ENCODE measurements at places on chromosomes 6 and 20. TPM values are rescaled to one million over a fixed set of nuclear protein-coding genes. Genes with fewer than 3 reads are reported as not detected.

DNA sequence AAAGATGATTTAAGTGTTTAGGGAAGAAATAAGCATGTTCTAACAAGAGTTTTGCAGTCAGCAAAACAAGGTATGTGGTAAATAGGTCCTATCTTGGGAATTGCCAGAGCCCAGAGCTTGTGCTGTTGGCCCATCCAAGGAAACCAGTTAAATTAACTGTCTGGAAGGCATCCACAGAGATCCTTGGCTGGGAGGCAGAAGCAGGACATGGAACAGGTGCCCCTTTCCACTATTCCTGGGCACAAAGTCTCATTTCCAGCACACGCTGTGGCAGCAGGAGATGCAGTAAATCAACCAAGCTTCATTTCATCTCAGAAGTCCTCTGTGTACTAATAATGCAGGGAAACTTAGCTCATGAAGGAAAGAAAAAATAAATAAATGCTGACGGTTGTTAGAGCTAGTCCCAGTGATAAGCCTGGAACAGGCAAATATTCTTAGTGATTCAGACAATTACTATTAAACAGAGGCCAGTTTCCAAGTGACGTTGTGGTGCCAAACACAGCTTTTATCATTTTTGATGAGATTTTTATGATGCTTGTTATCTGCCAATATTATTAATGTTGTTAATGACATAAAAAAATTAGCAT, 39.8 kb upstream of the SNAP25 start:
- no peak for DNase-seq

MACROD2 gene
- 1.8 TPM for polyA plus RNA-seq

DNA sequence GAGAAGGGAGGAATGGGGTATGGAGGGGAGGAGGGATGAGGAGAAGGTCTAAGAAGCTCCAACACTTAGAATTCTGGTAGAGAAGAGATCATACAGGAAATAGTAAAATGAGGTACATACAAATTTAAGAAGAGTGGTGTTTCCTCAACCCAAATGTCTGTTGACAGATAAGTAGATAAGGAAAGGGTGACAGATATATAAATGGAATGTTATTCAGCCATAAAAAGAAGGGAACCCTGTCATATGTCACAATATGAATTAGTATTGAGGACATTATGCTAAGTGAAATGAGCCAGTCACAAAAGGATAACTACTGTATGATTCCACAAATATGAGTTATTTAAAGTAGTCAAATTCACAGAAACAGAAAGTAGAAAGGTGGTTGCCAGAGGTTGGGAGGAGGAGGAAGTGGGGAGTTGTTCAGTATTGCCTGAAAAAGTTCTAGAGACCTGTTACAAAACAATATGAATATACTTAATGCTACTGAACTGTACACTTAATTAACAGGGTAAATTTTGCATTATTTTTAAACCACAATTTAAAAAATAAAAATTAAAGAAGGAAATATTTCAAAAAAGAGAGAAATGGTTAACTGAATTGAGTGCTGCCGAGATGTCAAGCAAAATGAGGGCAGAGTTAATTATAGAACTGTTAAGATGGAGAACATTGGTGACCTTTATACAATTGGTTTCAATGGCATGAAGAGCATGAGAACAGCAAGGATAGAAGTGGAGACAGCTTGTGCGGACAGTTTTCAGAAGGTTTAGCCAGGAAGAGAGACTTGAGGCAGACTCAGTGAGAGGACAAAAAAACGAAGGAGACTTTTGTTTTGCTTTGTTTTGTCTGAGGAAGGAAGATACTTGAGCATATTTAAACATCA, 47.6 kb upstream of the ADGRF4 start:
- DNase-seq = no peak

DNA sequence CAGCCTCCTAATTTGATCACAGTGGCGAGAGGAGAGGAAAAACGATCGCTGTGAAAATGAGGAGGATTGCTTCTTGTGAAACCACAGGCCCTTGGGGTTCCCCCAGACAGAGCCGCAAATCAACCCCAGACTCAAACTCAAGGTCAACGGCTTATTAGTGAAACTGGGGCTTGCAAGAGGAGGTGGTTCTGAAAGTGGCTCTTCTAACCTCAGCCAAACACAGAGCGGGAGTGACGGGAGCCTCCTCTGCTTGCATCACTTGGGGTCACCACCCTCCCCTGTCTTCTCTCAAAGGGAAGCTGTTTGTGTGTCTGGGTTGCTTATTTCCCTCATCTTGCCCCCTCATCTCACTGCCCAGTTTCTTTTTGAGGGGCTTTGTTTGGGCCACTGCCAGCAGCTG, 28.7 kb downstream of the SAYSD1 start:
- no peak for DNase-seq

DSE gene
- 32.5 TPM for polyA plus RNA-seq

RIPOR3 gene
- polyA plus RNA-seq = 5.6 TPM

- peak; percentile 67 for DNase-seq
Observed at GRCh38 chr6:40586369-40587201, 579 bp downstream of the LRFN2 start.

- no peak for DNase-seq
Observed at GRCh38 chr6:85472744-85473143, 22.9 kb downstream of the NT5E start.

DNA sequence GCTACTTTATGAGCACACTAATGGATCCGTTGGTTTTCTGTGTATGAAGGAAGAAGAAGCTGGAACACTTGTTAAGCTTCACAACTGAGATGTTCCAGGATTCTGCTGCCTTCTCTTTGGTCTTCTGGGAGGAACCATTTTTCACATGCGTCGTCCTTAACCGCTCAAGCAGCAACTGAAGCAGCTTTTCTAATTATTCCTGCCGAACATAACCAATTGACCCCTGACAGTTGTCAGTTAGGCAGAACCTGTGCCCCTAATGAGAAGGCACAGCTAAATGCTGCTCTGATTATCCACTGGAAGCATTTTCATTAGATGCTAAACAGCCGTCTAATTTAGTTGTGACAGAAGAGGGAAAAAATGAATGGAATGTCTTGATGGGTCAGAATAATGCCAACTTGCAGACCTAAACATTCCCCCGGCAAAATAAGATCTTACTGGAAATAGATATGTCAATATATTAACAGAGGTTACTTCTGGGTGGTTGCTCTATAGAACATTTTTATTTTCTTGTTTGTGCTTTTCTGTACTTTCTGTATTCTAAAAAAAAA, 85.0 kb upstream of the SMLR1 start:
- no peak for DNase-seq

GRCh38 chr6:12545619-12546409, 170.8 kb upstream of the PHACTR1 start:
- no peak for DNase-seq

DNA sequence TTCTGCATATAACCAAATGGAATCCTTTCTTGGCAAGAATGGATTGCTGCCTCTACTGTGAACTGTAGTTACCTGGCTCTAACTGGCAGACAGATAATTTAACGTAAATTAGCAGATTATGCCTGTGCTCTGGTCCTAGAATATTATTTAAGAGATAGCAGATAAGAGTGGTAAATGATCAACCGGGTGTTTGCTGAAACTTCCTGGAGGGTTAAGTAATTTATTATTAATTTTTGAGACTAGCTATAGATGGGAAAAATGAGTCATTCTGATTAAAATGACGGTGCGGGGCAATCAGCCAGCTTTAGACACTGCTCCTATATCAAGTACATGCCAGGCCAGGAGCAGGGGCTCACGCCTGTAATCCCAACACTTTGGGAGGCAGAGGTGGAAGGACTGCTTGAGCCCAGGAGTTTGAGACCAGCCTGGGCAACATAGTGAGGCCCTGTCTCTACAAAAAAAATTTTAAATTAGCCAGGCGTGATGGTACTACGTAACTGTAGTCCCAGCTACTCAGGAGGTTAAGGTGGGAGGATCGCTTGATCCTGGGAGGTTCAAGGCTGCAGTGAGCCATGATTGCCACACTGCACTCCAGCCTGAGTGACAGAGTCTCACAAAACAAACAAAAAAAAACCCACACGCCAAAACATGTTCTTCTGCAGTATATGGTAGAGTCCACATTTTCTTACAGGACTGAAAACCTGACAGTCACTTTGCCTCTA, 22.6 kb downstream of the B4GALT5 start:
- no peak for DNase-seq

- no peak for DNase-seq
Observed at GRCh38 chr6:125077453-125077852, 76.1 kb upstream of the TPD52L1 start.

DNA sequence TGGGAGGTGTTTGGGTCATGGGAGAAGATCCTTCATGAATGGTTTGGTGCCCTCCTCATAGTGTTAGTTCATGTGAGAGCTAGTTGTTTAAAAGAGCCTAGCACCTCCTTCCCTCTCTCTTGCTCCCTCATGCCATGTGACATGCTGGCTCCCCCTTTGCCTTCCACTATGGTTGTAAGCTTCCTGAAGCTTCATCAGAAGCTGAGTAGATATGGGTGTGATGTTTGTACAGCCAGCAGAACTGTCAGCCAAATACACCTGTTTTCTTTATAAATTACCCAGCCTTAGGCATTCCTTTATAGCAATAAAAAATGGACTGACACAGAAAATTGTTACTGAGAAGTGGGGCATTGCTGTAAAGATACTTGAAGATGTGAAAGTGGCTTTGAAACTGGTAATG, 731.1 kb upstream of the FLRT3 start:
- no peak for DNase-seq

LRP11 gene
- 11.0 TPM for polyA plus RNA-seq

TEAD3 gene
- polyA plus RNA-seq = 20.1 TPM

DNA sequence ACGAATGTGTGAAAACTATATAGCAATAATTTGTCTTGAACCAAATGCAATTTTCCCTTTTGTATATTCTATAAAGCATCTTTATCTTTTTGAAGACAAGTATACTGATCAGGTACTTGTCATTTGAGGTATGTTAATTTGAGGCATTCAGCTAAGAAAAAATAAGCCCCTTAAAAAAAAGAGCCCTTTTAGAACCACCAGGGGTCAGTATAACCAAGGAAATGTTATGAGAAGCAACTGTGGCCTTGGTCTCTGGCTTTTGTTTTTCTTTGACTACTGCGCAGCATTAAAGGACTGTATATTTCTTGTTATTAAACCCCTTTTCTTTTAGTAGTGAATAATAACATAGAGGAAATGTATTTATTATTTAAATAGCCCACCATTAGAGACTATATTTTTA, 43.1 kb downstream of the CD109 start:
- no peak for DNase-seq

DNA sequence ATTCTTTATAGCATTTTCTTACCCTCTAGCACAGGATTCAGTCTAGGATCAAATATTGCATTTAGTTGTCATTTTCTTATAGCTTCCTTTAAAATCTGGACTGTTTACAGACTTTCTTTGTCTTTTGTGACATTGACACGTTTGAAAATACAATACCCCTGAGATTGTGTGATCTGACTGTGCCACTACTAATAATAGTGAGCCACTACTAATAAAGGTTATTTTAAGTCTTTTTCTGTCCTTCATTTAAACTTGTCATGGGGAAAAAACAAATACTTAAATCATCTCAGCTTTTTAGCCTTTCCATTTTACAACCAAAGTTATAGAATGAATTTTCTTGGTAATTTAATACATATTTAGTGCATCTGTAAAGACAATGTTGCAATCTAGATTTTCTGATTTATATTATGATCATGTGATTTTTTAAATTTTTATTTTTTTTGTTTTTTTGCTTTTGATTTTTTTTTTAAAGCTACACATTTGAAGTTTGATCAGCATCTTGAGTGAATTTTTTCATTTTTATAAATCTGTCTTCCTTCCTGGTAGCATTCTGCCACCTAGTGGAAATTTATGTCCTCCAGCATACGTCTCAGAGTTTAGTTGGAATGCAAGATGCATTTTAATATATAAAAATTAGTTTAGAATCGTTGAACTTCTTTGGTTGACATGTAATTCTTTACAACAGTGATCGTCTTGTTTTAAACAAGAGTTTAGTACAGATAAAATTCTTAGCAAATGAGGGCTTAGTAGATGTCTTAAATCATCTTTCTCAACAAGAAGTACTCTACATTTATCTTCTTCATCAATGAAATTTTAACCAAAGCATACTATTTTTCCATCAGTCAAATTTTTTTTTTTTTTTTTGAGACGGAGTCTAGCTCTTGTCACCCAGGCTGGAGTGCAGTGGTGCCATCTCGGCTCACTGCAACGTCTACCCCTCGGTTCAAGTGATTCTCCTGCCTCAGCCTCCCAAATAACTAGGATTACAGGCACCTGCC, 119.4 kb downstream of the NCOA3 start:
- no peak for DNase-seq

NKX2-2 gene
- polyA plus RNA-seq = not detected

RBBP8NL gene
- polyA plus RNA-seq = 0.88 TPM

DNA sequence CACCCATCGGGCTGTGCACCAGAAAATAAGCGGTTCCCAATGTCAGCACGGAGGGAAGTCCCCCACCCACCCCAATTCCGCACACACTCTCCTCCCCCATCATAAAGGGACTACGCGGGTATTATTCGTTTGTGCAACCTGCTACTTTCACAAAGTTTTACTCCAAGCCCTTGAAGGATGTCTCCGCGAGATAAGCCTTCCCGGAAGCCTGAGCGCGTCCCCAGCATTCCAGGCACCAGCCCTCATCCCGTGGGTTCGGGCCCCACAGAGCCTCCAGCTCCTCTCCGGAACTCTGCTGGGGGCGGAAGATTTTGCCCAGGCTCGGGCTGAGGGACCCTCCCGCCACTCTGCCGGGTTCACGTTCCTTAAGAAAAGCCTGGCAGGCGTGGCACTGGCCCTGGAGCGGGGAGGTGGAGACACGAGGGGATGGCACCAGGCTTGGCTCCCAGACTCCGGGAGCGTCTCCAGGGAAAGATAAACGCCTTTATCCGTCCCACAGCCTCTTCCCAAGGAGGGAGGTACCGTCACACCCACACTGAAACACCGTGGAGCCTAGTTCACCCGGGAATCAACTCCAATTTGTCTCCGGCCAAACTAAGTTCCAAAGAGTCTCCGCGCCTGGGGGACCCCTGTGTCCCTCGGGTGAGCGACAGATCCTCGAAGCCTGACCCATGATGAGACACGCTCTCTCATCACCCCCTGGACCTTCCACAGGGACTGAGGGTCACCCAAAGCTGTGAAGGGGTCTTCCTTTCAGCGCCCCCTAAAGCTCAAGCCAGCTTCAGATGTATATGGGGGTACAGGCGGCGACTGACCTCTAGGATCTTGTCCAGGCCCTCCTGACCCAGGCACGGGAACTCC, 934 bp downstream of the KCNK5 start:
- DNase-seq = no peak
